ENCODE measurements at places on chromosomes 3 and 15.
A peak's percentile ranks its signal among the peaks of the same experiment; 100 is the strongest.

- no peak for DNase-seq
These were observed 22.4 kb upstream of the SRP14 start for GRCh38 chr15:40061212-40061901.

DNA sequence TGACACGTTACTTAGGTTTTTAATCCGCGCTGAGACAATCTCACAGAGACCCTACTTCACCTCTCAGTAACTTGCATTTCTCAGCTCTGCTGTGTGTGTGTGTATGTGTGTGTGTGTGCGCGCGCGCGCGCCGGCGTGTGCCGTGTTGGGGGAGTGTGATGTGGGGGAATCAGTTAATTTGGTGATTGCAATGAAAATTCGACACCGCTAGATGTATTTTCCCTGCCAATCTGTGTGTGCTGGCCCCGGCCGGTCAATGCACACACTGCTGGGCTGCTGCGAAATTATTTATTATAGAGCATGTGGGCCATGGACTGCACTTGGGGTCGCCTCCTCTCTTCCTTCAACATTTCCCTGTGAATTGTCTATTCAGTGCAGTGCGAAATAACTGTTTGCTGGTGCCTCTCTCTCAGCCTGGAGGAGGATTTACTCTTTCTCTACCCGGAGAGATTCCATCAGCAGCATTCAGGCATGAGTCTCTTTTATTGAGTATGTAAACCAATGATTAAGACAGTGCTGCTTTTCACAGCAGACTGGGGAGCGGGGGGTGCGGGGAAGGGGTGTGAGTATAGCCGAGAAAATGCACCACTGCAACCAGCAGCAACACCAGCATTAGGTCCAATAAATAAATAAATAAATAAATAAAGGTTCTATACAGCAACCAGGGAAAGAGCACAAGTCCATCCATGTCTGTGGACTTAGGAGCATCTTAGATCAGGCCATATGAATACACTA is 2.9 kb downstream of the CADM2 start:
- peak; percentile 35 for DNase-seq

DNA sequence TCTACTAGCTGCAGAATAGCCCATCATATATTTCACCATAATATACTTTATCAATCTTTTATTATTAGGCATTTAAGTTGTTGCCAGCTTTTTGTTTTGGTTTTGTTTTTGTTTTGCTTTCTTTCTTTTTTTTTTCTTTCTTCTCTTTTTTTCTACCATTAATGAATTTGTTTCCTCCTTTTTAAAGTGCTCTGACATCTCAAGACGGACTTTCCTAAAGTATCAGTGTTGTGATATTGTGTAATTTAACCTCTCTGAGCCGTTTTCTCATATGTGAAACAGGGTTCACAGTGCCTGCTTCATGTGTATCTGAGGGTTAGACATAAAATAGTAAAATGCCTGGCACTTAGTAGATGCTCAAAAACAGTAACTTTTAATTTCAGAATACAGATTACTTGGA is 109.5 kb upstream of the IL12A start:
- no peak for DNase-seq

DNA sequence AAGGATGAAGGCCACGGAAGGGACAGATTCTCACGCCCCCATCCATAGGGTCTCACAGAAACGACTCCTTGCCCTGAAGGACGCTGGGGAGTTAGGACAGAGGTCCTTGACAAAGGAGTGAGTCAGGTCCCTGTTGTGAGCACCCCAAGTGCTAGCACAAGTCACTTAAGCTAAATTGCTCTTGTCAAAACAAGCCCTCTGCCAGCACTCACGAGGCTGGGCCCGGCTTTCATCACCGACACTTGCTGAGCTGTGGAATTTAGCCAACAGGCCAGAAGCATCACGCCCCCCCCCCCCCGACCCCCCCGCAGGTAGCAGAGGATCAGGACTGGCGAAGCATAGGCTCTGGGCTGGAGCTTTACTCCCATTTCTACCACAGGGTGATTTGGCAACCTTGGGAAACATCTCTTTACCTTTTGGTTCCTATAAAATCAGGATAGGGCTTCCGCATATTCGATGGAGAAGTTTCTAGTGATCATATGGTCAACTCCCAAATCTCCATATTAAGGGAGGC is 75.4 kb downstream of the ADCY5 start:
- no peak for DNase-seq

- DNase-seq = no peak
These were observed 17.0 kb upstream of the DNAJC19 start for GRCh38 chr3:181006541-181006940.

DNA sequence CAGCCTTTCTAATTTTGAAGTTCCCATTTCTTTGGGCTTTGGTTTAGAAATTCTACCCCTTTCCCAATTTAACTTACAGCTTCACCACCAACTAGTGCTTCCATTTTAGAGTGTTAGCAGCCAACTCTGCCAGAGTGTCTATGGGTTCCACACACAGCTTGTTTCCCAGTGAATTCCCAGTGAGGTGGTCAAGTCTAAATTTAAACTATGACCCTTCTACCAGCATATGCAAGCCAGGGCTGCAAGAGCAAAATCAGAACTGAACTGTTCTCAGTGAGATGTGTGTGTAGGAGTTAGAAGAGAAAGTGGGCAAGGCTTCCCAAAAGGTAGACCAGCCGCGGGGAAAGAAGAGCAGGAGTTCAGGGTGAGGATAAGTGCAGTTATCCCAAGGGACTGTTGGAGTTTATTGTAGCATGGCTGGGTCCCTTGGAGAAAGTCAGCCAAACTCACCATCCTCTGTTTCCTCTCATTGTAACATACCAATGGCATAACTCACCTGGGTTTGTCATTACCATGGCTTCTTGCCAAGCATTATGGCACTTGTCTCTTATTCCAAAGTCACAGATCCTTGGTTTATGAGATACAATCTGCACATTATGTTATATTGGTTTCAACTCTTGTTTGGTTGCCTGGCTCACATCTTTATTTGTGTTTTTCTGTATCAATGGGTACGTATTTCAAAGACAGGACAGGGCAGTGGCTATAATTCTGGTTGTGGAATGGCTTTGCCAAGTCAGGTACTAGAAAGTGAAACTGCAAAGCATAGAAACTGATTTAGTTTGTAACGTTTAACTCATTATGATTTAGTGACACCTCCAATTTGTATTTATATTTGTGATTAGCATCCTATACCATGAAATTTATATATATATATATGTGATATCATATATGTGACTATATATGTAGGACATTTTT is 130.2 kb upstream of the UMPS start:
- no peak for DNase-seq

DNA sequence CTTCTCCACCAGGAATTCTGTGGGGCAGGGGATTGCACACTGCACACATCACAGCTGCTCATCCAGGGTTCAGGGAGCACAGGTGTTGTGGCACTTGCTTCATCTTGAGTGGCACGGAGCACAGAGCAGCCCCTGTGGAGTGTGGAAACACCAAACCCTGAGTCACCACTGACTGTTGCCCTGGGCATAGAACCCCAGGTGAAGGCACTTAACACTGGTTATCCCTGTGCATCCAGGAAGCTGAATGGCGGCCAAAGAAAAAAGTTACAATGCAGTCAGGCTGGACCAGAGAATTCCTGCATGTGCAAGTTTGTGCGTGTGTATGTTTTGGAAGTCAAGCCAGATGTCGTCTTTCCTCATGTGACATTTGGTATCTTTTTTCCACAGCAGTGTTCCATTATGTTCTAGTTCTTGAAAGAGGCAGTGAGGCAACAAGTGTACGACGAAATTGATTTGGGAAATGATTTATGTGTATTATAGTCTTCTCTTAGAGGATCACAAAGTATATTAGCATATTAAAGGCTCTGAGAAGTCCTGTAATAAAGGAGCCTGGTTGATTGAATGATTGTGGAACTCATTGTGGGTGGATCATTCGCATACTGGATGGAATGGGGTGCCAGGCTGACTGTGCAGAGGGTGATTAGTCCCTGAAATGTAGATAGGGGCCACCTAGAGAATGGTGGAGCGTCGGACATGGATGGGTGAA is 292.3 kb downstream of the TLE3 start:
- DNase-seq = no peak

DNA sequence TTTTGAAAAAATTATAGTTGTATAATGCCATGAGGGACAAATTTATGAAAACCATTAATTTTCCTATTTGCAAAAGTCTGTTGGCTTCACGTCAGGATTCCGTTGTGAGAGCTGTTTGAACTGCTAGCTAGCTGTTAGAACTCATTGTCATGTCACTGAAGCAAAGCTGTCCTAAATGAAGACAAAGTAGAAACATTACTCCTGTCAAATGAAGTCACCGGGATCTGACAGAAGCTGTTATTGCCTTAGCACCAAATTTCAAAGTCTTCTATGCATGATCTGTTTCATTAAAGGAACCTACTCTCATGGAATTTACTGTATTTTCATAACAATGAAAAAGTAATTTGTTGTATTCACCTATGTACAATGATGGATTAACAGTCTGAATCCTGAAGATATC is 479.8 kb downstream of the PLOD2 start:
- no peak for DNase-seq

DNA sequence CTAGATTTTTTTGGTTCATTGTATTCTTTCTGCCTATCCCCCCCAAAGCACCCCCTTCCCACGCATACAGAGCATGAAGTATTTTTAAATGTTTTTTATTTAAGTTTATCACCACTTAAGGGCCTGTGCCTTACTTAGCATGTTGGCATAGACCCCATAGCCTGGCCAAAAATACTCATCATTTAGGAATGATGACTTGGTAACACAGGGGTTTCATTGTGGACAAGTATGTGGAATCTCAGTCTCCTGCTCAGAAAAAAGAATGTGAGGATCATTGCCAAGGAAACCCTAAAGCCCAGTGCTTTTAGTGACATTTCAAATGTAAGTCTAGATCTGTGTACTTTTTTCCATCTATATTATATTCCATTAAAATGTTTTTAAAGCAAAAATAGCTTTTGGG is 146.3 kb downstream of the ALCAM start:
- DNase-seq = no peak

DNA sequence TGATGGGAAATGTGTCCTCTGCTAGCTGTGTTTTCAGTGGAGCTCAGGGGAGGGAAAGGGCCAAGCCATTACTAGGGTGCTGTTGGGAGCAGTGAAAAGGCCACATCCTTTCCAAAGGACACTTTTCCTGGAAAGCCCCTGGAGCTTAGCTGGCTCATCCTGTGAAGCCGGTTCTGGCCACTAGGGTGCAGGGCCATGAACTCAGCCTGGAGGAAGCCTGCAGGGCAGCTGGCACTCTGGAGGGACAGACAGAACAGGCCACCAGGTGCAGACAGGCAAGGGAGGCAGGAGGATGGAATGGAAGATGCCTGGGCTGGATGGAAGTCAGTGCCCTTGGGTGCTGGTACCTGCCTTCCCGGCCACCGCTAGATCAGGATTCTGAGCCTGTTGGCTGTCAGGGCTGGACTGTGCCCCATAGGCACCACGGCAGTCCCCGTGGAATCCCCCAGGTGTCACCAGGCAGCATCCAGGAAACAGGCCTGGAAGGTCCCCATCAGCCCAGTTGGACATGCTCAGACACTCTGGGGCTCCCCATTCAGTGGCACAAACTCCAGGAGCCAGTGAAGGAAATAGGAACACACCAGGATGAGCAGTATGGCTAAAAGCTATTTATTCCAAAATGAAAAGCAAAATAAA is 76.2 kb upstream of the C2CD4B start:
- no peak for DNase-seq

DNA sequence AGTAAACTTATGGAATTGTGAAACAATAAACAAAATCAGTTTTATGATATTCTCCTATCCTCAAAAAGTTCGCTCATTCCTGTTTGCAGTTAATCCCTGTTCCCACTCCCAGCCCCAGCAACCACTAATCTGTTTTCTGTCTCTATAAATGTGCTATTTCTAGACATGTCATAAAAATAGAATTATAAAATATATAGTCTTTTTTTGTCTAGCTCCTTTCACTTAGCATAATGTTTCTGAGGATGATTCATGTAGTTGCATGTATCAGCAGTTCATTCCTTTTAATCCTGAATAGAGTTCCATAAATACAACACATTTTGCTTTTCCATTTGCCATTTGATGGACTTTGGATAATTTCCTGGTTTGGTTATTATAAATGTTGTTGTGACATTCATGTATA is 140.0 kb downstream of the KCNAB1 start:
- no peak for DNase-seq

GRCh38 chr3:85476891-85477495 is 518.2 kb downstream of the CADM2 start:
- no peak for DNase-seq

- DNase-seq = no peak
These were observed 566.0 kb downstream of the ZIC1 start for GRCh38 chr3:147975165-147975564.

DNA sequence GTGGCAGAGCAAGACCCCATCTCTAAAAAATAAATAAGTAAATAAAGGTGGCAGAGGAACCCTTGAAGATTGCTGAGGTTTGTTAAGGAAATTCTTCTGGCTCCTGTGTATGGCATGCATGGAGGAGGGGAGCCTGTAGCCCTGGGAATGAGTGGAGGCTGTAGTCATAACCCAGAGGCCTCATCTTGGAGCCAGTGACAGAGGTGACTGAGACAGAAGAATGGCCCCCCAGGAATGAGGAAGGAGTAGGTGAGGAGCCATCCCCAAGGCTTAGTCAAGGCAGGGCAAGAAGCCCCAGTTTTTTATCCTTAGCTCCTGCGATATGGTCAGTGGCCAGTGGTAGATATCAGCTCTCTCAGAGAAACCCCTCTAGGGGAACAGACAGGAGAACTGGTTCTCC is 46.5 kb downstream of the BSN start:
- no peak for DNase-seq

DNA sequence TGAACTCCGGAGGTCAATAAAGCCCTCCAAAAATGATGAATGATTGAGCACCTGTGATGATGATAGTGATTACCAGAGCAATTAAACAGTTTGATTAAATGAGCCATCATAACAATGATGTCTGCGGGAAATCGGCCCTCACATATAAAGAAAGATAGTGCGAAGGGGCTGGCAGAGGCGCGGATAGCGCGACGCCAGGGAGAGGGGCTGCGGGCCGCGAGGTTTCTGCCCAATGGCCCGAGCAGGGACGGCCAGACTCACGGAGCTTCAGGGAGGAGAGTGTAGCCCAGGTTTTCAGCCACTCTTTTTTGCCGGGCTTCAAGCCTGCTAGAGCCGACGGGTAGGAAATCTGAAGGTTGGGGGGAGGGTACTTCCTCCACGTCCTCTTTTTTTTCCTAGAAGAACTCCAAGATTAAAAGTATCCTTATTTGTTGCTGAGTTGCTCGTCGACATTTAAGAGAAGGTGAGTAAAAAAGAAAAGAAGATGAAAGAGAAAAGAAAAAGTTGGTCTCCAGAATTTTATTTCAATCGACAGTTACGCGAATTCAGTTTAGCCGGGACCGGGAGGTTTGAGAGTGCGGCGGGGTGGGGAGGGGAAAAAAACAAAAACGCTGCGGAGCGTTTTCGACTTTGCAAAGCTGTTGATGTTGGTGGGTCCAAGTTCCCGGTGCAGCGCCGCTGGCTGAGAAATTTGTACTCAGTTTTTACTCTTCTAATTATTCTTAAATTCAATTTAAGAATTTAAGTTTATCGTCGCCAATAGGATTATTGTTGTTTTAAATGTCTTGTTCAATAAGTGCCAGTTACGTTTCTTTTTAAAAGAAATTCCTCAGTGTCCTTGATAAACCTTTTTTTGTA is 2.2 kb upstream of the MEIS2 start:
- no peak for DNase-seq
